ENCODE measurements at places on chromosomes 4 and X.

- no peak for DNase-seq
These were observed 49.5 kb downstream of the HS6ST2 start for GRCh38 chrX:132908891-132909290.

GRCh38 chr4:48261281-48261680, 8.4 kb downstream of the TEC start:
- no peak for DNase-seq

DNA sequence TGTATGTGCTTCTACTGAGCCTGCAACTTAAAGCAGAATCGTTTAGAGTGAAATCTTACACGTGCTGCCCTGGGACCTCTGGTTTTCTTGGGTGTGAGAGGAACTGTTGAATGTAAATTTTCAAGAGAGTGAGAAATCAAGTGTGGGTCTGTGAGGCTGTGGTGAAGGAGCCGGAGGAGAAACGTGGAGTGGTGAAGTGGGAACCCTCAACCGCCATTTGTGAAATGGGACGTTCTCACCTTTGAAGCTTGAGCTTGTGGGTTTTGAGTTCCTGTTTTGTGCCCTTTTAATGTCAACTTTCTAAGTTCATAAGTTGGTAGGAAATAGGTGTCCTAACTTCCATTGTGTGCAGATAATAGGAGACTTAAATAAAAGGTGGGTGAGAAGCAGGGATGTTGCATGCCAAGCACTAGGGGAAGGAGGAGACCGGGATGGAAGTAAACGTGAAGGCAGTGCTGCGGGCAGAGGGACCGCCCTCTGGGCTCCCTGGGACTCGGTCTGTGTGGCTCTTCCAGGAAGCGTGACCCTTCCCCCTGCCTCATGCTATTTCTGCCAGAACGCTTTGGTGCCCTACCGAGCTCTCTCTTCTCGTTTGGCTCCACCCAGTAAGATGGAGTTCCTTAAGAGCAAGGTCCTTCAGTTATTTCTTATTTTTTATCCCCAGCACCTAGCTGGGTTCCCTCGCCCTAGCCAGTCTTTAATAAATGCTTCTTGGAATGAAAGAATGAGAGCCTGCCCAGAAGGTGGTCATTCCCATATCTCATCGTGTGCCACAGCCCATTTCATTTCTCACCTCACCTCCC, 56.0 kb downstream of the TMEM131L start:
- peak; percentile 32 for DNase-seq

GRCh38 chr4:11426731-11427120, 2.0 kb downstream of the HS3ST1 start:
- no peak for DNase-seq

GRCh38 chr4:53321151-53321983, 44.5 kb downstream of the SCFD2 start:
- DNase-seq = no peak

DNA sequence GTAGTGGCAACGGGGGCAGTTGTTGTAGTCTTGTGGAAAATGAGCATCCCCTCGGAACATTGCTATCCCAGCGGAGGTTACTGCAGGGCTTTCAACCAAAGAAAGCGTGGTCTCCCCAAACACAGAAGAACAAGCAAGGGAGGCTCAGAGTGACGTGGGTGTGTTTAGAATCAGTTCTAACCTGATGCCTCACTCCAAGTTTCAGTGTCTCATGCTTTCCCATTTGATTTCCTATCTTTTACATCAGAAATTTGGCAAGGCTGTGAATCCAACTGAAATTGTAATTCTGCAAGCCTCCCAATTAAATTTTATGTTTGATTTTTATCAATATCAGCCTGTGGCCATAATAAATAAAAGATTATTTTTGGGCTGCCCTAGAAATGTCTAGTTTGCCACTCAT, 156.1 kb upstream of the LNX1 start:
- DNase-seq = no peak

DNA sequence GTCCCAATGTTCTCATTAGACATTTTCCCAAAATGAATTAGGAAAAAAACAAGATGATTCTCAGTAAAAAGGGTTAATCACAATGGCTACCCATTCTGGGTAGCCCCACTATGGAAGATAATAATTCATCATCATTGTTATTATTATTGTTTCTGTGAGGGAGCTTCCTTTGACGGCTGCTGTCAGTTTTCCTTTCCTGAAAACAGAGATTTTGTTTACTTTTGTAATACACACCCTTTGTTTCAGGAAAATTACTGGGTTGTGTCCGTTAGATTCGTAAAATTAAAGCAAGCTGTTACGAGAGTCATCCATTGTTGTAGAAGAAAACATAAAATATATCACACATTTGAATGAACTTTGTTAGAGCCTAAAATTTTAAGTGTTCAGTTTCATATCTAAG, 192.9 kb upstream of the ANKRD50 start:
- DNase-seq = no peak

DNA sequence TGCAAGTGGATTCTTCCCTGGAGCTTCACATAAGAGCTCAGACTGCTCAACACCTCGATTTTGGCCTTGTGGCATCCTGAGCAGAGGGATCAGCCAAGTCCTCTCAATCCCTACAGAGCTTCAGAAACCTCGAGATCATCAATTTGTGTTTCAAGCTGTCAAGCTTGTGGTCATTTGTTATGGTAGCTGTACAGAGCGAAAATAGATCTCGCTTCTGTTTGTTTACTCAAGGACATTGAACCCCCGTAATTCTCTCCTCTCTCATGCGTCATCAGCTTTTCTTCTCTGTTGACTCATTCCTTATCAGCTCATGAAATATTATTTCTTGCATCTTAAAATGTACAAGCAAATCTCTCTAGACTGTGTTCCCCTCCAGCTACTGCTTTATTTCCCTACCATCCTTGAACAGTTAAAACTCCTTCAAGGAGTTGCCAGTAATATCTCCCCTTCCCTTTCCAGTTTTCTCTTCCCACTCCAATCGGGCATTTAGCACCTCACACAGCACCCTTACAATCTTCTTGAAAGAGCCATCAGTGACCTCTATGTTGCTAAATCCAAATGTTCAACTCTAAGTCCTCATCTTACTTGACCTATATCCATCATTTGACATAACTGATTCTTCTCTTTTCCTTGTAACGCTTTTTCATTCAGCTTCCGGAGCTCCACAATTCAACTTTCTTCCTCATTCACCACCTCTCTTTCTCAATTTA, 106.2 kb upstream of the FAT1 start:
- DNase-seq = no peak

GRCh38 chr4:138644322-138644721, 371.3 kb upstream of the NOCT start:
- DNase-seq = no peak

DNA sequence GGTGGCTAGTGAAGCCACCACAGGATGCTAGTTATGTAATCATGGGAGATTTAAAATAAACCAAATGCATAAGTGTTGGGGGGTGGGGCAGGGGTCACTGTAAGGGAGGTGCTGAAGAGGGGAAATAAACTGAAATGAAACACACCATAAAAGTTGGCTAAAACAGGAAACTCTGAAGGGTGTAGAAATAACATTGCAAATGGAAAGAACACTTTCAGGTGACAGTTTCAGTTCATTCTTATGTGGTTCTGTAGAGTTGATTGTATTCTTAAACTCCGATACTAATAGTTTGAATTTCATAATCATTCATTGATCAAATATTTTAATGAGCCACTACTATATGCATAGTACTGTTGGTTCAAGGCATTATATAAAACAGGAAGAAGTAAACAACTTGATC, 80.1 kb downstream of the HDAC8 start:
- no peak for DNase-seq

- DNase-seq = no peak
These were observed 29.2 kb downstream of the SEC24B start for GRCh38 chr4:109462802-109463201.

DNA sequence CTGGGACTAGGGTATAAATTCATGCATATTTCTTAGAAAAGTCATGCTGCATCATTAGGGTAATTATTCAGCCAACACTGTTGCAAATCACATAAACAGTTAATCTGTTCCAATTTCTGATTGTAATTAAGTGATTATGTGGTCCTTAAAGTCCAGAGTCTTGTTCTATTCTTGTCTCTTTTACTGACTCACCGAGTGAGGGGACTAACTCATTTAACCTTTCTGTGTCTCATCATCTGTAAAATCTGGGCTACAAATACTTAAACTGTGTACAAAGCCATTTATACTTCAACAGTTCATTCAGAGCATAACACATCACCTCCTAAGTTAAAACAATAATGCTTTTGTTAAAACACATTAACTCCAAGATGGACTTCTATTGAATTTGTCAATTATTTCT, 65.4 kb upstream of the KLHL13 start:
- DNase-seq = no peak

DNA sequence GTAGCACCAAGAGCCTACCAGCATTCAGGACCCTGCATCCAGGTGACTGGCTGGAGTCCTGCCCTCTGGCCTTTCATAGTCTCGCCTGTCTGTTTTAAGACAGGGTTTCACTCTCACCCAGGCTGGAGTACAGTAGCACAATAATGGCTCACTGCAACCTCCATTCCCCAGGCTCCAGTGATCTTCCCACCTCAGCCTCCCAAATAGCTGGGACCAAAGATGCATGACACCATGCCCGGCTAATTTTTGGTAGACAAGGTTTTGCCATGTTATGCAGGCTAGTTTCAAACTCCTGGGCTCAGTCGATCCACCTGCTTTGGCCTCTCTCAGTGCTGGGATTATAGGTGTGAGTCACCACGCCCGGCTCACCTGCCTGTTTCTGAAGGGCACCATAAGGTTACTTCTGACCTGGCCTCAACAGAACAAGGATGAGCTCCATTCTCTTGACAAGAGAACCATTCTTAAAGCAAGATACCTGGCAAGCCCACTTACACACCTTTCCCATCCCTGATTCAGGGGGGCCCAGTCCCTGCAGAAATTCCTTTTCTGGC, 6.7 kb downstream of the RPS4X start:
- DNase-seq = no peak

GRCh38 chr4:138927072-138927471, 88.5 kb upstream of the NOCT start:
- no peak for DNase-seq

- DNase-seq = no peak
These were observed 621.1 kb downstream of the BCOR start for GRCh38 chrX:39476604-39477021.

DNA sequence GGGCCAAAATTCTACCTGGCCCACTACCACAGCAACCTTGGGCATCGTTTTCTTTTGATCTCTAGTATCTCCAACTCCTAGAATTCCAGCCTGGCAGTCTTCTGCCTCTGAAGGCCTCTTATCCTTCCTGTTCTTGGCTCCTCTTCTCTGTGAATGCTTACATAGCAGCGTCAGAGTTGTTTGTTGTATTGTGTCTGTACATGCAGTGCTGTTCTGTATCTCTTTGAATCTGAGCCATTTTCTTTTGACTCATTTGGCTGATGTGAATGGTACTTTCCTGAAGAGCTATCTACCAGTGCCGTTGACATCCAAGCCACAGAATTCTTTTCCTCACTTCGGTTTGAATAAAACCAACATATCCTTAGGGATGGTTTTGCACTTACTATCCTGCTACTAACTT, 79.2 kb downstream of the TMEM164 start:
- DNase-seq = no peak

- DNase-seq = no peak
These were observed 6.6 kb downstream of the SMS start for GRCh38 chrX:21946925-21947641.

DNA sequence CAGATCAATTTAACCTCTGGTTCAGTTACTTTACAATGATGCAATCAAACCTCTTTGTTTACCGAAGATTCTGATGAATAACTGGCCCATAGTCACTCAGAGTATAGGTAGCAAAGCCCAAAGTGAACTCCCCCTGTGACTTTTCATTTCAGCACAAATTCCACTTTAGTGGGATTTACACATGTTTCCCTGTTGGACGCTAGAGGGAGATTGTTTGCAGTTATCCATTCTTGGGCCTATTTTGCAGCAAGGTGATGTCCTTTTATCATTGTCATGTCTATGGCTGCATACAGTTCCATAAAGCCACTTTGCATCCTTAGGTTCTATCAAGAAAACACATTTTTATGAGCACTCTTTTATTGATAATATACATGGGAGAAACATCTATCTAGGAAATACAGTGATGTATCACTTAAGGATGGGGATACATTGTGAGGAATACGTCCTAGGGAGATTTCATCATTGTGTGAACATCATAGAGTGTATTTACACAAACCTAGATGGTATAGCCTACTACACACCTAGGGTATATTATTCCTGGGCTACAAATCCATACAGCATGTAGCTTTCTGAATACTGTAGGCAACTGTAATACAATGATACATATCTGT, 14.5 kb upstream of the DKK2 start:
- peak; percentile 42 for DNase-seq

DNA sequence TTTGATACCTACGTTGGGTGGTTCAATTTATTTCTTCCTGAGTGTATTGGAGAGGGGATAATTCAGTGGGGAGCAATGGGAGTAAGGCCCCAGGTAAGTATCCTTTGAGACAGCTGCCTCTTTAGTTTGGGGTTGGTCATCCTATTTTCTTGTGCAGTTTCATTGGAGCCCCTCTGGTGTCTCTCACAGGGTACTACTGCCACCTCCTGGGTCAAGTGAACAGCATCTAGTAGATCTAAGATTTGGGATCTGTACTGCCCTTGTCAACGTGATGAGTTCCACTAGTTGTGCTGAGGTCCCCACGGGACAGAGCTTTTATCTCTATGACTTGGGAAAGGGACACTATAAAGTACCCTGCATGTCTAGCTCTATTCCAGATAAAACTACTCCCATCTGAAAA, 80.6 kb downstream of the PBDC1 start:
- DNase-seq = peak; percentile 48

GRCh38 chr4:37615720-37616063, 70.5 kb downstream of the RELL1 start:
- DNase-seq = no peak

DNA sequence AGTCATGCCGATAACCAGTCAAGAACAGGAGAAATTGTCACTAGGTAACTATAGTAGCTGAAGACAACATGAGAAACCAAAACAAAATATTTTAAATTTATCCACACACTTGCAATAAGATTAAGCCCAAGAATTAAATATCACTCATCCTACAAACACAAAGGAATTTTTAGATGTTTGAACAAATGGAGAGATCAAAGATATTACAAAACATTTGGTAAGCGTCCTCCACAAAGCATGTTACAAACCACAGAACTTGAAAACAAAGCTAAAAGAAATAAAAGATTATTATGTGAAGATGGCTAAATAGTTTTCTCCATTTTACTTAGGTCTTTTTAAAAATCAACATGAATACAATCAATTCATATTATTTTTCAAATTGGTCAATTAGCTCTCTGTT, 631.9 kb upstream of the INTU start:
- DNase-seq = no peak
